ENCODE measurements at places on chromosomes 5 and 9. TPM values are rescaled to one million over a fixed set of nuclear protein-coding genes. Genes with fewer than 3 reads are reported as not detected.

GRCh38 chr5:139282197-139282557 lies 11.4 kb upstream of the MATR3 start:
- no peak for DNase-seq
- H3K27me3 ChIP-seq: no peaks in the 10 kb centered on the region
- peaks cover 3% of the 10 kb centered on the region for H3K4me1 ChIP-seq
- H3K27ac ChIP-seq: no peak overlapping the region

DNA sequence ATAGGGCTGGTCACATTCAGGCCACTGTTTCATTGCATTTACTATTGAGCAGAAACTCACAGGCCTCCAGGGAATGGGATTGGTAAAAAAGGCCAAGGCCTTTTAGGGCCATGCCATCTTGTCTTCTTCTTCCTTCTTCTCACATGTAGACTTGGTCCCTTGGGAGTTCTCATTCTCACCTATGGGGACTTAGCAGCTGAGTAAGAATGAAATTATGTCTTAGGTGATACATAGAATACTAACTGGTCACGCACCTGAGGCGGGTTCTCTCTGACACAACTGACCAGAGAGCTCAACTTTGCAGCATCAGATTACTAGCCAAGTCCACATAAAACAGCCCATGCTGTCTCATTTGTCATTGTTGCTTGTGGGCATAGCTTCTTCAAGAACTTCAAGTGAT lies 641.8 kb downstream of the EFNA5 start:
- no peak overlapping the region for H3K27ac ChIP-seq
- H3K4me3 ChIP-seq: no peak overlapping the region
- DNase-seq: no peak
- H3K36me3 ChIP-seq: no peaks in the 10 kb centered on the region

GABRP gene
- total RNA-seq: 0.66 TPM

MARCHF11 gene
- total RNA-seq: not detected

NUTM2G gene
- total RNA-seq: not detected

PRRX2 gene
- 0.32 TPM for total RNA-seq

DNA sequence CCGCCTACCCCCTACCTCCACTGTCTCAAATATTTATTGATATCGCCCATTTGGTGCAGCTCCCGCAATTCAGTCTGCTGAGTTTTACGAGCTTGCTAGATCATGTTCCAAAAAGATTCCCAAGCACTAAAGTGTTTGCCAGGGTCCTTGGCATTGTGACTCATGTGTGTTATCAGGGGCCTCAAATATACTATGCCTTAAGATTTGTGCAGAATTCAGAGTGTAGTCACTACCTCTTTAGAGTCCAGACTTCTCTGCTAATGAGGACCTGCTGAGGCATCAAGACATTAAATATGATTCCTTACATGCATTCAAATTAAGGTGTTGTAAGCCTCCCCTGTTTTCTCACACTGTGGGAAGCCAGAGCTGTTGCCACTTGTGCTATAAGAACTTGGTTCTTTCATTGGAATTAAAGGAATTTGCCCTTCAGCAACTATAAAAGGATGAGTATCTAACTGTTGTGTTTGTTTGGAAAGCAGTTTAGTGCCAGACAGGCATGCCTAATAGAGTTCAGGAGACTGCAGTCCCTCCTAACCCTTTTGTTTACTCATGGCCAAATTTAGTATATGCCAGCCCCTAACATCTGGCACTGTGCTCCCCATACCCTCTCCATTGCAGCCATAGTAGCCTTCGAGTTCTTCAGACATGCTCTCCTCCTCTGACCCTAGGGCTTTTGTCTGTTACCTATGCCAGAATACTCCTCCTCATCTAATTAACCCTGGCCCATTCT lies 316.4 kb downstream of the NR3C1 start:
- H3K27ac ChIP-seq: no peak overlapping the region
- H3K36me3 ChIP-seq: no peaks in the 10 kb centered on the region
- DNase-seq: no peak
- no peaks in the 10 kb centered on the region for H3K27me3 ChIP-seq
- peaks cover 7% of the 10 kb centered on the region for H3K4me1 ChIP-seq
- H3K4me3 ChIP-seq: no peak overlapping the region

GRCh38 chr5:75885849-75886596 lies 168.8 kb upstream of the POC5 start:
- no peaks in the 10 kb centered on the region for H3K36me3 ChIP-seq
- no peak for DNase-seq
- no peak overlapping the region for H3K4me3 ChIP-seq
- H3K27me3 ChIP-seq: no peaks in the 10 kb centered on the region
- H3K27ac ChIP-seq: no peak overlapping the region

NAIP gene
- total RNA-seq: 7.3 TPM

FCN1 gene
- not detected for total RNA-seq

DNA sequence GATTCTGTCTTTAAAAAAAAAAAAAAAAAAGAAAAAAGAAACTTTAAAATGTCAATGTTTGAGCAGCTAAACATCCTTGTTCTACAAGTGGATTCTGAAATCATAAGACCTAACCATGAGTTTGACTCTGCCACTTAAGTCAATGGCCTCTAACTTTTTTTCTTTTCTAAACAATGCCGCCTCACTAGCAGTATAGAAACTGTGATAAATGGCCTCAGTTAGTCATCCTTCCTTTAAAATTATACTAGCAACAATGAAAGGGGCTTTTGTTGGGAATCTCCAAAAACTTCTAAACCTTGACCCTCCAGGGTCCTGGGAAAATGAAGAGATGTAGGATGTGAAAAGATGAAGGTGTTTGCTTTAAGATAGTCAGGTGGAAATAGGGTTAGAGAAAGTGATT lies 71.1 kb downstream of the FBXL7 start:
- H3K27ac ChIP-seq: no peak overlapping the region
- peaks cover 18% of the 10 kb centered on the region for H3K4me1 ChIP-seq
- H3K36me3 ChIP-seq: no peaks in the 10 kb centered on the region
- no peaks in the 10 kb centered on the region for H3K27me3 ChIP-seq

- DNase-seq: no peak
- H3K36me3 ChIP-seq: no peaks in the 10 kb centered on the region
- no peak overlapping the region for H3K4me3 ChIP-seq
Observed at GRCh38 chr5:84445049-84445685, 60.5 kb upstream of the EDIL3 start.

- H3K4me1 ChIP-seq: peaks cover 28% of the 10 kb centered on the region
- H3K27ac ChIP-seq: peak overlapping the region; percentile 63
- no peaks in the 10 kb centered on the region for H3K36me3 ChIP-seq
- H3K27me3 ChIP-seq: no peaks in the 10 kb centered on the region
- no peak overlapping the region for H3K4me3 ChIP-seq
Observed at GRCh38 chr5:82351754-82352145, 73.6 kb upstream of the RPS23 start.

FOXD1 gene
- total RNA-seq: 0.20 TPM

- no peaks in the 10 kb centered on the region for H3K27me3 ChIP-seq
- no peaks in the 10 kb centered on the region for H3K36me3 ChIP-seq
- H3K4me1 ChIP-seq: no peaks in the 10 kb centered on the region
- DNase-seq: no peak
- no peak overlapping the region for H3K27ac ChIP-seq
Observed at GRCh38 chr5:76025069-76025468, 58.1 kb upstream of the SV2C start.

CCDC192 gene
- total RNA-seq: not detected

DNA sequence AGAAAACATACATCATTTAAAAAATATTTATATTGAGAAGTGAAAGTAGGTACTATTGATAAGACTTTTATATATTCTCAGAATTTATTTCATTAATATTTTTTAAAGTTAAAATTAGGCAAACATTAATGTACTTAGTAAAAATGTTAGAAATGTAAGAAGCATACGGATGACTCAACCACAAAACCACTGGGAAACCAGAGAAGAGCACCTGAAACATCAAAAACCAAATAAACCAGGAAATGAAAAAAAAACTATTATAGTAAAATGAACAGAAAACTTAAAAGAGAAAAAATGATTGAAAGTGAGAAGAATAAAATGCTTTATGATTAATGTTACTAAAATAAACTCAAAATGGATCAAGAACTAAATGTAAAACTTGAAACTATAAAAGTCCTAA lies 233.2 kb upstream of the DAB2 start:
- no peak for DNase-seq
- H3K4me1 ChIP-seq: peaks cover 11% of the 10 kb centered on the region
- no peak overlapping the region for H3K27ac ChIP-seq
- H3K27me3 ChIP-seq: no peaks in the 10 kb centered on the region
- no peaks in the 10 kb centered on the region for H3K36me3 ChIP-seq

DNA sequence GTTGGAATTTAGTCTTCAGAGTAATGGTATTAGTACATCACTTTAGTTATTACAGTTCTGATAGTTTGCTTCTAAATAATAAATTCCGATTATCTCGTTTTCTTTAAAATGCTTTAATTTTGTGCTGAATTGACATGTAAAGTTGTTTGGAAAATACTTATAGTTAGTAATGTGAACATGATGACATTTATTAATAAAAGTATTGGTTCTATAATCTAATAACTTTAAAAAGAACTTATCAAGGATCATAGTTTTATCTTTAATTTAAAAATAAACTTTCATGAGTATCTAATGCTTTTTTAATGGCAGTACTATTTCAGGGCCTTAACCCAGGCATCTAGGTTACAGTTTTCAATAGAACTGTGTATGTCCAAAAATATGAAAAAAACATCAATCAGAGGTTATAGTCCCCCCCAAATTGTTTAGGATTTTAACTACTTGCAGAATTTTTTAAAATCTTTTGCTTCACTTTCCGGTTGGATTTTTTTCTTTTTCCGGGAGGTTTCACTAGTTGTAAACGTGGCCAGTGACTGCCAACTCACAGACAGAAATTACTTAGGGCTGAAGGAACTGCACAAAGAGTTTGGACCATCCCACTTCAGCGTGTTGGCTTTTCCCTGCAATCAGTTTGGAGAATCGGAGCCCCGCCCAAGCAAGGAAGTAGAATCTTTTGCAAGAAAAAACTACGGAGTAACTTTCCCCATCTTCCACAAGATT lies 680 bp downstream of the GPX8 start:
- peak; percentile 94 for DNase-seq
- peak overlapping the region; percentile 66 for H3K4me3 ChIP-seq
- peaks cover 47% of the 10 kb centered on the region for H3K4me1 ChIP-seq
- H3K36me3 ChIP-seq: peaks cover 23% of the 10 kb centered on the region
- no peaks in the 10 kb centered on the region for H3K27me3 ChIP-seq

GRCh38 chr5:170571281-170571731 lies 67.5 kb downstream of the KCNIP1 start:
- H3K4me1 ChIP-seq: no peaks in the 10 kb centered on the region
- no peak overlapping the region for H3K4me3 ChIP-seq
- no peak overlapping the region for H3K27ac ChIP-seq
- peaks cover 4% of the 10 kb centered on the region for H3K27me3 ChIP-seq
- no peaks in the 10 kb centered on the region for H3K36me3 ChIP-seq

- no peaks in the 10 kb centered on the region for H3K4me1 ChIP-seq
- H3K4me3 ChIP-seq: no peak overlapping the region
- H3K36me3 ChIP-seq: no peaks in the 10 kb centered on the region
- no peak for DNase-seq
- no peaks in the 10 kb centered on the region for H3K27me3 ChIP-seq
Observed at GRCh38 chr5:118789366-118789765, 199.0 kb downstream of the DTWD2 start.

All from endothelial cell of umbilical vein (primary cell).